ENCODE measurements at places on chromosomes 7 and 10.

DNA sequence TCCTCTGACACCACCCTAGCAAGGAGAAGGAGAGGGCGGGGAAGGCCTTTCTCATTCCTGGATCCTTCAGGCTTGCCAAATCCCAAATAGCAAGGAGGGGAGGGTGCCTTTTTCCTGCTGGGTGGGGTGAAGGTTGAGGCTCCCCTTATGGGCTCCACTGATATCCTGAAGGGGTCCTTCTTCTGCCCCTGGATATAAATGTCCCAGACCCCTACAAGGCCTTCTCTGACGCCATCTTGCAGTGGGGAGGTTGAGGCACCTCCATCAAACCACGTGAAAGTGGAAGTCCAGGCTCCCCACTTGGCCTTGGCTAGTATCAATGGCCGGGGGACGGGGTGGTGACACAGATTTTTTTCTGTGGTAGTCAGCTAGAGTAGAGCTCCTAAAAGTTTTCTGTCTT, 371.3 kb downstream of the GLRX3 start:
- no peak for DNase-seq

DNA sequence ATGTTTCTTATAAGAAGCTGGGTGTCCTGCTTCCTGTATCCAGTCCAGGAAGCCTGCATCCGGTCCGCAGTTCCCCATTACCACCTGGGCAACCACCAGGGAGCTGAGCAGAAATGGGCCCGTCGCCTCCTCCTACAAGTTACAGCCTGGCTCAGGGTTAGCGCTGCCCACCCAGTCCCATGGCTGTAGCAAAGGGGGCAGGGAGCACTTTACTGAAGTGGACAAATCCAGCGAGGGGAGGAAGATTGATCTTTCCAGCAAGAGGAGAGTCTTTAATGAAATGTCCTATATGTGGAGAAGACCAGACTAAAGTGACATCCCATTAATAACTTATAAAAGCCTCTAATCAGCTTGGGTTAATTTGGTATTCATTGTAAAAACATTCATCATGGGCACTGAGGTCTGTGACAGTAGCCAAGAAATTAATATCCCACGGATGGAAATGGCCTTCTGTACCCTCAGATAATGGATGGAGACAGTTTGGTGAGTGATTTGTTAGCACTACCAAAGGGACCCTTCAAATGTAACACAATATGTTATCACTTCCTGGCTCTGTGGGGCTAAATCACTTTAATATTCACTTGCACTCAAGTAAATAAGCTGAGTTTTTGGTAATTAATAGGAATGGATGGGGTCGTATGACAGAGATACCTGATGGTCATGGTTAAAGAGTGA, 323.4 kb downstream of the PAXIP1 start:
- no peak for DNase-seq

DNA sequence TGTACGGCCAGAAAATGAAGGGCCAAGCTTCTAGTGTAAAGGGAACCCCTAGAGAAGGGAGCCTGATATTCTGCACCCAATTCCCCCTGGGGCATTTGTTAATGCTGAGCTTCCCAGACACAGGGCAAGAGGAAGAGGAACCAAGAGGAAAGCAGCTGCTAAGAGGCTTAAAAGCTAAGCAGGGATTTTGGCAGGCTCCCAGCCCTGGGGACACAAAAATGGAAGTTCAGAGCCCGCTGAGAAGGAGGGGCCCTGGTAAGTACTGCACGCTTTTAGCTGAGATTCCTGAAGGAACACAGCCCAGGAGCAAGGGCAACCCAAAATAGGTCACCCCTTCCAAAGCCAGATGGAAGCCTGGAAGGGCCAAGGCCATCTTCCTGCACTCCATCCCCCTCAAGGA, 387.3 kb upstream of the MGMT start:
- DNase-seq = no peak

- no peak for DNase-seq
Measured at GRCh38 chr10:30603589-30603988, 26.0 kb downstream of the LYZL2 start.

DNA sequence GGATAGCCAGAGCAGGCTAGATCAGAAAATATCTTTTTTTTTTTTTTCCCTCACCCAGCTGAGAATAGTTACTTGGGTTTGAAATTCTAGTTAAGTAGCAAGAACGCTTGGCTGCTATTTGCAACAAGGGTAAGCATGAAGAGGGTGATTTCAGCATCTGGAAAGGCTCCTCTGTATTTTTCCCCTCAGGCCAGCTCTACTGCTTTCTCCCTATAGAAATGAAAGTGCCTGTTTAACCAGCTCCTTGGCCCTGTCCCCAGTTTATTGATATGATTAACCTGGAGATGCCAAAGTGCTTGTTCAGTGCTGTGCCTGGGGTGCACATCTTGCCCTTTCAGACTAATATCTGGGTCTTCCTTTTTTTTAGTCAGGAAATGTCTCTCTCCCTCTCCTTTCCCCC, 37.1 kb downstream of the AP3M1 start:
- no peak for DNase-seq

DNA sequence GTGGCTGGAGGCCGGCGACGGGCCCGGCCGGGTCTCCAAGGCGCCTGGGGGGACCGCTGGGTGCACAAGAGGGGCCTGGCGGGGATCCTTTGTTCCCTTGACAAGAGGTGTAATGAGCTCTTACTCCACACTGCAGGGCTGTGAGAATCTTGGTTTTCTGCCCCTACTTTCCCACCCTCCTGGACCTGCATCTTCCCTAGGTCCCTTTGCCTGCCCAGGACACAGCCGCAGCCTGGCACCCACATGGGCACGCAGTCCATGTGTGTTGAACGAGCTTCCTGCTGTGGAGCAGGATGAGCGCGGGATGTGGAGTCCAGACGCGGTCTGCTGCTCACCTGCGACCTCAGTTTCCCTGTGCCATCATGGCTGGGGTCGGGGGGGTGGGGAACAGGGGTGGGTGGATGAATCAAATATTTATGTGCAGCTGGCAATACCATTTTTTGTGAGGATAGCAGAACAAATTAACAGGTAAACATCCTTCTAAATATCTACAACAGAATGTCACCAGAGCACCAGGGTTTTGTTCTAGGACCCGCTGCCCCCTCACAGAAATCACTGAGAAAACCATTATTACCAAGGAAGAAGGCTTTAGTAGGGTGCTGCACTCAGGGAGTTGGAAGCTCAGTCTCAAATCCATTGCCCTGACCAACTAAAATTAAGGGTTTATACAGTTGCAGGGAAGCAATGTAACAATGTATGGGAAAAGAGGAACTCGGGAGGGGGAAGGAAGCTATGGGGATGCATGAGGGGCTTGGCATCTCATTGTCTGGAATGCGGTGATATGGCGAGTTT, 474 bp upstream of the NSMCE4A start:
- no peak for DNase-seq

GRCh38 chr7:129606803-129607202, 4.7 kb upstream of the NRF1 start:
- DNase-seq = no peak

GRCh38 chr10:44986179-44986578, 7.6 kb upstream of the DEPP1 start:
- no peak for DNase-seq

DNA sequence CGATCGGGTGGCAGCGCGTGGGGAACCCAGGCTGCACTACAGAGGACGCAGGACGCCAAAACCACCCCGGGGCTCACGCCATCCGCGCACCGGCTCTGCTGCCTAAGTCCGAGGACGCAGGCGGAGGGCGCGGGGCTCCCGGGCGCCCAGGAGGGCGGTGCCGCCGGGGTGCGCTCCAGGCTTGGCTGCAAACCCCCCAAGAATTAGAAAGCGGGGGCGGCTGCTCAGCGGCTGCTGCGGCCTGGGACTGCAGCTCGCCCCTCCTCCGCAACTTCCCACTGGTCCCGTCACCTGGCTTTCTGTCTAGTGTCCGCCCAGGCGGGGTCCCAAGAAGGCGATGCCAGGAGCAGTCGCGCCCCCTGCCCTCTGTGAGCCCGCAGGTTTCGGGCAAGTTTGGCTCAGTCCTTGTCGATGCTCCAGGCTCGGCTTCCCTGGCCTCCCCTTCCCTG, 1.7 kb upstream of the POU6F2 start:
- DNase-seq = no peak

DNA sequence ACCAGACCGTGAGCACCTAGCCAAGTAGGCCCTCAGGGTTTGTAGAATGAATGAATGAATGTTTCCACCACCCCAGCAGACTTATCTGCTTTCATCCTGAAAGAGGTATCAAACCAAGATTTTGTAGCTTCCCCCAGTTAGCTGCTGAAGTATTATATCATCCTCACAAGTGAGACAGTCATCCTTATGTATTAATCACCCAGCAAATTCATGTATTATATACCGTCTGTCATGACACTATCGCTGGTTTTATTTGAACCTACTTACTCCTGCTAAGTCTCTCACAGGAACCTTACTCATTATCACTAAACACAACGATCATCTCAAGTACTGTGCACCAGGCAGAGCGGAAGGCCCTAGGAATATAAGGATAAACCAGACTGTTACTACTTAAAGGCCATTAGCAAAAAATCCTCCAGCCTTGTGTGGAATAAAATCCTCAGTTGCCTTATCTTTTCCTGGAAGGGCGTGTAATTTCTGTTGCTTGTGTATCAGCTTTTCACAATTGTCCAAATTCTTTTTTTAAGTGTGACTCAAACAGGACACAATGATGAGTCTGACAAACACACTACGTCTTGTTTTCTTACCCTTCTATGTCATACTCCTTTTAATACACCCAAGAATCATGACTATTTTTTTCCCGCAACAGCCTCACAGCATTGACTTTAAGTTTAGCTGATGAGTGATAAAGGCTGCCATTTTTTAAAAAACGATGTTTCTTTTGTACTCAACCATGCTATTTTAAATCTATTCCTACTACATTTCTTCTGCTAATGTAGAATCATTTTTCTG, 176.1 kb upstream of the KLF14 start:
- DNase-seq = no peak

- no peak for DNase-seq
Measured at GRCh38 chr7:133360201-133360600, 107.3 kb downstream of the EXOC4 start.

DNA sequence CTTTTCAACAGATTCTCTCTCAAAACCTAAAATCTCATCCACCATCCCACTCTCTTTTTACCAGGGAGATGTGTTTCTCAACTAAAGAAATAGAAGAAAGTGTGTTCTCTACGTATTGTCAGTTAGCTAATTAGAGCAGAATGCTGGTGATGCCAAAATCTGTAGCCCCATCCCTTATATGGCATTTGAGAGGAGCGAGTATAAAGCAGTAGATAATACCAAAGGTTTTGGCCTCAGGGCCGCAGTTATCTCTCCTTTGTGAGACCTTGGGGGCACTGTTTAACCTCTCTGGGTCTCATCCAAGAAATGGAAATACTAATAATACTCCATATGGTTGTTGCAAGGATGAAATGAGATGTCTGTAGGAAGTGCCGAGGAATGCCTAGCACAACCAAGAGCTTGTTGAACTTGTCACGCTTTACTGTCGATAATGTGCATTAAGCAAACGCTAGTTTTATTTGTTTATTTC, 456 bp upstream of the DLD start:
- no peak for DNase-seq

DNA sequence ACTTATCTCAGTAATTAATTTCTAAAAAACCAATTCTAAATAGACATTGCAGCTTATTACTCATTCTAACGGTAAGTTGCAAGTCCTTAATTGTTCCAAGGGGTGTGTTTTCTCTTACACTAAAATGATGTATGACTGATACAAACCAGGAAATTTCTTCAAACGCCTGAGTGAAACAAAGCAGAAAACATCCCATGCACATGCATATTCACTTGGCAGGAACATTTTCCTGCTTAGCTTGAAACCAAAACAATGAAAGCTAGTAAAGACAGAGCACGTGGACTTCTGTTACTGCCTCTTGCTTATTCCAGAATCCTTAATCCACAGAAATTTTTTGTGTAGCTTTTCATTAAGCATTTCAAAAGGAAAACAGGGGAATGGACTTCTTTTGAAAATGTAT, 187.7 kb downstream of the MTERF1 start:
- no peak for DNase-seq

DNA sequence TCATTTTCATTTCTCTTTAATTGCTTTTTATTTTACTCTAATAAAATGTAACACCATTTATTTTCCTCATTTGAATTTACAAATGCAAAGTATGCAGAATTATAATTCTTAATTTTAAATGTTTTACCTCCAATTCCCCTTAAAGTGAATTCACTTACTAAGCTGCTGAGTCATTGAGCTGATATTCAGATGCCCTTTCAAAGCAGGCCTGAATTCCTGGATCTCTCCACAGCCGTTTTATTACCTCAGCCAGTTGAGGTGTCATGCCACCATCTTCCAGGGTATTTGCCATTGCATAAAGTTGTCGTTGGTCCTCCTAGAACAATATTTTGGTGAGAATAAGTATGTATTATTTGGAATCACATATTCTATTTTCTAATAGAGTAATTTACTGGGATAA, 33.2 kb downstream of the GNAT3 start:
- no peak for DNase-seq

- no peak for DNase-seq
Measured at GRCh38 chr10:75632805-75633462, 201.5 kb downstream of the LRMDA start.

- no peak for DNase-seq
Measured at GRCh38 chr10:71522442-71523144, 125.9 kb downstream of the CDH23 start.

GRCh38 chr10:128310971-128311658, 184.9 kb upstream of the MKI67 start:
- DNase-seq = no peak

DNA sequence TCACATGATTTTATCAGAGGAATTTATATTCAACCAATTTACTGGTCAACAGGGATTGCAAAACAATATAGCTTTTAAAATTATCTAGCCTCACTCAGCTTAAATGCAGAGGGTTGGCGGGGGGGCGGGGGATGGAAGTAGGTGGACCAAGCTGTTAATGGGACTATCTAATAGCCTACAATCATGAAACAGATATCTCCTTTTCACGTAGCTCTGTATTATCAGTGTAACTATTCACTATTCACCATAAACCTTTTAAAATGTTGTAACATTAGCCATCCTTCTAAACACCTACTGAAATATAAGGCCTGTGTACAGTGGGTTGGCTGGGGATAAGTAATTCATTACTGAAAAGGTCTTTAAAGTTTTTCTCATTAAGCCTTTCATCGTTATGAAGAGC, 56.2 kb downstream of the MINDY3 start:
- no peak for DNase-seq

DNA sequence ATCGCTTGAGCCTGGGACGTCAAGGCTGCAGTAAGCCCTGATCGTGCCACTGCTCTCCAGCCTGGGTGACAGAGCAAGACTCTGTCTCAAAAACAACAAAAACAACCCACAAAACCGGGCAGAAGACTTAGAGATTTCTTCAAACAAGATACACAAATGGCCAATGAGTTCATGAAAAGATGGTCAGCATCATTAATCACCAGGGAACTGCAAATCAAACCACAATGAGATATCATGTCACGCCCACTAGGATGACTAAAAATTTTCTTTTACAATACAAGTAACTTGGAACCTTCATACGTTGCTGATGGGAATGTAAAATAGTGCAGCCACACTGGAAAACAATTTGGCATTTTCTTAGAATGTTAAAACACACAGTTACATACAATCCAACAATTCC, 77.3 kb upstream of the GRID1 start:
- no peak for DNase-seq
